ENCODE measurements at places on chromosomes 12 and 14.

GRCh38 chr12:19741132-19741489 lies 301.8 kb downstream of the AEBP2 start:
- no peak for DNase-seq

DNA sequence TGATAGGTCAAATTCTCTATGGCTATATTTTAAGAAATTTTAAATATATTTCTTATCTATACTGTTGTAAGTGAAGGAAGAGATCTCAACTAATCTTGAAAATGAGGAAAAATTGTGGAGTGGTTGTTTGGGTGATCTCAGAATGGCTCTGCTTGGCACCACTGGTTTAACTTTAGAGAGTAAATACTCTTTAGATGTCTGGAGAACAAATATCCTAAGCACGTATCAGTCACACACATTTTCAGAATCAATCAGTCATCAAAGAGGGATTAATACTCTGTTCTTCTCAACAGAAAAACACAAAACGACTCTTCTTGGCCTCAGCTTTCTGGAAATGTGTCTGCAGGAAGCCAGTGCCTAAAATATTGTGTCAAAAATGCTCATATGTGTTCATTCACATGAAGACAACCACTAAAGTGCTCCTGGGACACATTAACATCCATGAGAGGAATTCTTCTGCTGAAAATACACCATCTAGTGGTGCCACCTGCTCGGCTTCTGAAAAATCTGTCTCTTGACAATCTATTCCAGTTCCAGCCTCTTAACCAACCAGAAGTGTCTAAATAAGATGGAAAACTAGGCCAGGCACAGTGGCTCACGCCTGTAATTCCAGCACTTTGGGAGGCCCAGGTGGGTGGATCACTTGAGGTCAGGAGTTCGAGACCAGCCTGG lies 81.1 kb upstream of the CCDC198 start:
- no peak for DNase-seq

DNA sequence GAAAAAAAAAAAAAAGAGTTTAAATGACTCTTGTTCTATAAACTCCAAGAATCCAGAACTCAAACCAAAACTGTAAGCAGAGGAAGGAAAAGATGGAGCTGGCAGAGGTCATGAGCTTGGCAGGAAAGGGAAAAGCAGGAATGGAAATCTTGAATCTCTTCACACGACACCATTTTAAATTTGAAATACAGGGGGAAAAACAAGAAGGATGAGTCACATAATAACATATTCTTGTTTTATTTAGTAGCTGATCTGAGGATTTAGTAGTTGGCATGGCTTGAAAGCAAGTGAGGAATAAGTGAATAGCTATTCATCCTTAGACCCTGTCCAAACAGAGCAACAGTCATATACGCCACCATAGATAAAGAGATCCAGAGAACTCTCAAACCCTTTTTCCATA lies 35.0 kb downstream of the EPS8 start:
- no peak for DNase-seq

DNA sequence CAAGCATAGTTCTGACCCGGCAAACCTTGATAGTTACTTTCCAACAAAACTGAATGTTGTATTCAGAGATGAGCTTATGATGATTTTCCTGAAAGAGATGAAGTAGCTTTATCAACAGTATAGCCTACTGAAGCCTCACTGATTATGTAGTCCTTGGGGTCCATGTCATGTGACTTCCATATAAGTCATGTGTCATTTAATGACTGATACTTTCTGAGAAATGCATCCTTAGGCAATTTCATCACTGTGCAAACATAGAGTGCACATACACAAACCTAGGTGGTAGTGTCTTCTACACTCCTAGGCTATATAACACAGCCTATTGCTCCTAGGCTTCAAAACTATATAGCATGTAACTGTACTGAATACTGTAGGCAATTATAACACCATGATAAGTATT lies 28.5 kb upstream of the TUBA1C start:
- no peak for DNase-seq

- peak; percentile 58 for DNase-seq
These were observed 1231.7 kb upstream of the TMEM132C start for GRCh38 chr12:127035011-127035879.

- DNase-seq = peak; percentile 54
These were observed 3.0 kb downstream of the EVL start for GRCh38 chr14:100067971-100068959.

GRCh38 chr14:94346841-94347240 lies 23.7 kb upstream of the SERPINA6 start:
- no peak for DNase-seq

DNA sequence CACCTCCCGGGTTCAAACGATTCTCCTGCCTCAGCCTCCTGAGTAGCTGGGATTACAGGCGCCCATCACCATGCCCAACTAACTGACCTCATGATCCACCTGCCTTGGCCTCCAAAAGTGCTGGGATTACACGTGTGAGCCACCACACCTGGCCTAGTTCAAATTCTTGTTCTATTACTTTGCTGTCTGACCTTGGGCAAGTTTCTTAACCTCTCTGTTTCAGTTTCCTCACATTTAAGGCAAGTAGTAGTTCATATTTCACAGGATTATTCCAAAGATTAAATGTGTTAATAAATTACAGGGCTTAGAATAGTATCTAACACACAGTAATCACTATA lies 10.9 kb downstream of the RXYLT1 start:
- no peak for DNase-seq

GRCh38 chr12:118357257-118358007 lies 15.3 kb downstream of the TAOK3 start:
- DNase-seq = peak; percentile 67

DNA sequence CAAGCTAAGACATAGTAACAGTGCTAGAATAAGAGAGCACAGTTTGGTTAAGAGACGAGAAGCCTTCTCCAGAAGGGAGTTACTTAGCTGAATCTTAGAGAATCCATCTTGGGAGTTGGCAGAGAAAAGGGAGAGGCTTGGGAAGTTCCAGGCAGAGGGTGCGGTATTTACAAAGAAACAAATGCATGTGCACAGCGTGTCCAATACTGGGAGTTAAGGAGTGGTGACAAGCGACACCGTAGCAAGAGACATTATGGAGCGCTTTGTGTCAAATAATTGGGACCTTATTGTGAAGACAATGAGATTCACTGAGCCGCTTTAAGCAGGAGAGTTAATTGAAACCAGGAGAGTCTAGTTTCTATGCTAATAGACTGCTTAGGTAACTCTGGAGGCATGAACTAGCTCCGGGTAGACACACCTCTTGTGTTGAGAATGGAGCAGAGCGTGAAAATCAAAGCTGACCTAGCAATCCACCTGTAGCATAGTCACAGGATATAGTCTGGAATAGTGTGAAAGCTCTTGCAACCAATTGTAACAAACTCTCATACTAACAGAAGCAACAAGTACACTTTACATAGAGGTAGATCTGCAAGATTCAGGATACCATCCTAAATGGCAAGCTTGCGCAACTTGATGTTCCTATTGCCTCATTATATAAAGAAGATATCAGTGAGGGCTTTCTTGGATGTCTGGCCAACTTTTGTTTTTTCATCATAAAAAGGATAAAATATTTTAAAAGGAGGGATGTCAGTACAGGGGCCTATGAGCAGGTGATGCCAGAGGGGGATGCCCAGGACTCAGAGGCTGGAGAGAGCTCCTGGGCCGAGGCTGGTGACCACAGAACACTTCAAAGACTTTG lies 5.3 kb downstream of the ALDH1L2 start:
- no peak for DNase-seq

- no peak for DNase-seq
These were observed 174.3 kb downstream of the FOXN3 start for GRCh38 chr14:89242652-89243279.

GRCh38 chr12:78208092-78208491 lies 377.4 kb downstream of the NAV3 start:
- DNase-seq = peak; percentile 34

DNA sequence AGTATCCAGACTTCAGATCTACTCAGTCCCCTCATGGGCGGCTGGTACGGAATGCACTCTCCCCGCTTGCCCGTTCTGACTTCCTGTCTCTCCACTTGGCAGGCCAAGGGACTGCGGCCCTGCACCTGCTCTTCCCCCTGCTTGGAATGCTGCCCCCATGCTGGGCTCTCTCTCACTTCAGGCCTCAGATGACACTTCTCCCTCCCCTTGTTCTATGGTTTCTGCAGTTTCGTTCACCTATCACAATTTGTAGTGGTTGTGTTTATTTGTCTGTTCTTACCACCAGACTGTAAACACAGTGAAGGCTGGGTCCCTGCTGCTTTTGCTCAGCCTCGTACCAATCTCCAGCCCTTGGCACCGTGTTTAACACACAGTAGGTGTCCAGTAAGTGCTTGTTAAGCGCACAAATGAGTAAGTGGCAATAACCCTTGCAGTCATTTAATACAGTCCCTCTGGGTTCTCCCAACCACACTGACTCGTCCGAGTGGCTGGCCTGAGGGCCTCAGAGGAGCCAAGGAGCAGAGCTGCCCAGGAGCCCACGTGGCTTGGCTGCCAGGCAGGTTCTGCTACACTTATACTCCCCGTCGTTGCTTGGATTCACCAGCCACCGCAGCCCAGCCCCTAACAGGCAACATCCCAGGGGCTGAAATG lies 11.8 kb downstream of the SLC6A12 start:
- no peak for DNase-seq

DNA sequence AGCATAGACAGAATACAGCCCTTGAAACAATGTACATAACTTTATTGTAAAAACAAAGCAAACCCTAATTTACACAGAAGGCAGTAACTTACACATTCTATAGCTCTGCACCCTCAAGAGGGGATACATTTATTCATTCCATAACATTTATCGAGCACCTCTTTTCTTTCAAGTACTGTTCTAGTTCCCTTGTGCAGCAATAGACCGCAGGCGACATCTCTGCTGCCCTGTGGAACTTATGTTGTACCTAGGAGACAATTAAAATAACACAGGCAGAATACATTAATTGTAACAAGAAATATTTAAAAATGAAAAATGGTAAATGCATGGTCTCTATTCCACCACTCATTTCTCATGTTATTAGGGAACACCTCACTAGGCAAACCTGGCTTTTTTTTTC lies 1.4 kb upstream of the ARHGDIB start:
- DNase-seq = no peak

DNA sequence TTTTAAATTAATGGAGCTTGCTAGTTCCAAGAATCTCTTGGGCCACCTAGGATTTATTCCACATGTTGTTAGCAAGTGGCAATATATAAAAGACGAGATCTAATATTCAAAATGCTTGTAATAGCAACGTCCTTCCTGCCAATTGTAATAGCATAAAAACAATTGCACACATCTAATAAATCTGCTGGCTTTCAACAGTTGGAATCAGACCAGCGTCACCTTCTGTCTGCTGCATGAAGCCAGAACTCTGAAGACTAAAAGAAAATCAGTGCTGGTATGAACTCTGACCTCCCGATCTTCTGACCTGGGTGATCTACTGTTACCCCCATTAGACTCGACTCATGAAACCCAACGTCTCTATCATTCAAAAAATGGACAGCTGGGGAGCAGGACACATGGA lies 100.6 kb downstream of the DIO2 start:
- DNase-seq = no peak

All from EL (cell line).